Naive B cell (primary cell): ENCODE measurements at places on chromosomes 1 and 21.
A peak's percentile ranks its signal among the peaks of the same experiment; 100 is the strongest.

DNA sequence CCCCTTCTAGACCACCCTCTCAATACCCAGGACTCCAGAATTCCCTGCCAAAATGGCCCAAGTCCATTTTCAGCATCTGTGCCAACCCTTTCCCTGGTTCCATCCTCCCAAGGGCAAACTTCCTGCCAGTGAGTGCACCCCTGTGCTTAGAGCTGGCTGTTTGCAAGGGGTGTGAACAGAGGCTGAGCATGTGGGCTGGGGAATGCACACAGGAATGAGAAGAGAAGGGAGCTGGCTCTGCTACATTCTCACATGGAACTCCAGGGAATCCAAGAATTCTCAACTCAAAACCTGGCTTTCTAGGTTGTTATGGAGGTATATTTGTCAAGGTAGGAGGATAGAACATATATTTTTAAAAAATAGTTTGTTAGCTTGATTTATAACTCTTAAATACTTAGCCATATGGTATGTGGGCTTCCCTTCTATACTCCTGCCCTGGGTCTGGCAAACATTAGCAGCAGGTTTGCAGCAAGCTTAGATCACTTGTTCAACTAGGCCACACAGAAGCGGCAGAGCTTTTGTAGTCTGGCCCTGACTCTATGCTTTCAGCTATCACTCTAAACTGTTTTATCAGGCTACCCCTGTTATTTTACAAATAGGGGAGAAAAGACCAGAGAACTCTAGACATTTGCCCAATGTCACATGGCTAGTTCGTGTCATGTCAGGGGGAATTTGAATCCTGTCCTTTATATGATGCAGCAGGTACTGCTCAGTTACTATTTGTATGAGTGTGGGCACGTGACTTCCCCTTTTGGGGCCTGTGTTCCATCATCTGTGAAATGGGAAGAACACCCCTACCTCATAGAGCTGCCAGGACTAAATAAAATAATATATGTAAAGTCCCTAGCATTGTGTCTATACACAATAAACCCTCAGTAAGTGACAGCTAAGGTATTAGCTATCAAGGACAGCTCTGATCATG, 8.1 kb upstream of the STMN1 start:
- H3K4me3 ChIP-seq = no peak overlapping the region
- no peak for DNase-seq

- no peak overlapping the region for H3K4me3 ChIP-seq
- H3K36me3 ChIP-seq = no peaks in the 10 kb centered on the region
- H3K4me1 ChIP-seq = no peaks in the 10 kb centered on the region
Measured at GRCh38 chr1:163927493-163927892, 605.7 kb downstream of the NUF2 start.

- H3K27ac ChIP-seq = peak overlapping the region; percentile 80
- no peaks in the 10 kb centered on the region for H3K36me3 ChIP-seq
- H3K4me3 ChIP-seq = peak overlapping the region; percentile 82
- peaks cover 75% of the 10 kb centered on the region for H3K4me1 ChIP-seq
- H3K27me3 ChIP-seq = no peaks in the 10 kb centered on the region
- no peak for DNase-seq
Measured at GRCh38 chr21:41368735-41369104, 6.9 kb downstream of the MX2 start.

DNA sequence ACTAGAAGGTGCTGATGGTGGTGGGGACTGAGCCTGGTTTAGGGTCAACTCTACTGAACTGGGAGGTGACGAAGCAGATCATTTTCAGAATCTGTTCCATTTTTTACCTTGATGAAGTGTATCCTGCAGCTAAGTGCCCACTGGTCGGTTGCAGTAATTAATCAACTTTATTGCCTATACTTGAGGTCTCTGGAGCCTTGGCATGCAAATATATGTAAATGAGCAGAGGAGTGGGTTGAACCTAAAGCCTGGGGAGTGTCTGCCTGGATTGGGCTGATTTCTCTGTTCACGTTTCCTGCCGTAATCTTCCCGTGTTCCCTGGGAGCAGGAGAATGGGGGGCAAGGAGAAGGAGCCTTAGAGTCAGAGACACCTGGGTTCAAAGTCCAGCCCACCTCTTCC, 286.8 kb downstream of the PTPRU start:
- no peaks in the 10 kb centered on the region for H3K36me3 ChIP-seq
- H3K4me1 ChIP-seq = no peaks in the 10 kb centered on the region
- H3K27me3 ChIP-seq = peaks cover 19% of the 10 kb centered on the region
- no peak overlapping the region for H3K27ac ChIP-seq

DNA sequence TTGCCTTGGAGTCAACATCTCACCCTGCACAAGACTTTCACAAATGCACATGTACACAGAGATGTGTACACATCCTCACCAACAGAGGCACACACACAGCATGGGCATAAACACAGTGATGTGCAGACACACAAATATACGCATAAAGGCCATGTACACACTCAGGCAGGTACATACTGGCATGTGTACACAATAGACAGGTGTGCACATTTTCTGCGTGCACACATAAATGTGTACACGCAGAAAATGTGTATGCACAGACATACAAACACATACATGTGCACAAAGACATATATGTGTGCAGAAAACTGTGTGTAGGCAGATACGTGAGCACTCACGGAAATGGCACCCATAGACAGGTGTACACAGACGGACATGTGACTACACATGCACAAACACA, 85.3 kb upstream of the ZBTB40 start:
- no peaks in the 10 kb centered on the region for H3K4me1 ChIP-seq
- DNase-seq = no peak
- H3K36me3 ChIP-seq = no peaks in the 10 kb centered on the region
- no peak overlapping the region for H3K4me3 ChIP-seq
- peaks cover 17% of the 10 kb centered on the region for H3K27me3 ChIP-seq

GRCh38 chr1:228010921-228011320, 4.1 kb downstream of the WNT3A start:
- no peak for DNase-seq
- peaks cover 18% of the 10 kb centered on the region for H3K27me3 ChIP-seq
- peak overlapping the region; percentile 58 for H3K4me3 ChIP-seq

GRCh38 chr1:8903908-8904650, 25.6 kb upstream of the ENO1 start:
- H3K36me3 ChIP-seq = no peaks in the 10 kb centered on the region
- DNase-seq = no peak
- H3K27me3 ChIP-seq = no peaks in the 10 kb centered on the region
- no peaks in the 10 kb centered on the region for H3K4me1 ChIP-seq

DNA sequence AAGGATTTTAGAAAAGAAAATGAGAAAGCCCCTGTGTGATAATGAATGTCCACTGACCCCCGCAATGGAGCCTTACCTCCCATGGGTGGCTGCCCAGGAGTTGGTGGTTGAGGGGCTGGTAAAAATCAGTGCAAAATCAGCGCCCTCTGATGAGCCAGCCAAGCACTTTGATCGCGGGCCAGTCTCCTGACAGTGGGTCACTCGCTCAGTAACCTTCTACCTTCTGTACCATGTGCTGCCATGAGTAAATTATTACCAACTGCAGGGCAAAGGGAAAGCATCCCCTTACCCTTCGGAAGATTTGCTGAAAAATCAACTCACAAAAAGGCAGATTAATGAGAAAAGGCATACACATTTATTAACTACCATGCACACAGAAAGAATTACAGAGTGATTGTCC, 58.8 kb downstream of the KCNK1 start:
- no peak overlapping the region for H3K27ac ChIP-seq
- no peak overlapping the region for H3K4me3 ChIP-seq
- no peaks in the 10 kb centered on the region for H3K27me3 ChIP-seq
- no peaks in the 10 kb centered on the region for H3K4me1 ChIP-seq
- DNase-seq = no peak

DNA sequence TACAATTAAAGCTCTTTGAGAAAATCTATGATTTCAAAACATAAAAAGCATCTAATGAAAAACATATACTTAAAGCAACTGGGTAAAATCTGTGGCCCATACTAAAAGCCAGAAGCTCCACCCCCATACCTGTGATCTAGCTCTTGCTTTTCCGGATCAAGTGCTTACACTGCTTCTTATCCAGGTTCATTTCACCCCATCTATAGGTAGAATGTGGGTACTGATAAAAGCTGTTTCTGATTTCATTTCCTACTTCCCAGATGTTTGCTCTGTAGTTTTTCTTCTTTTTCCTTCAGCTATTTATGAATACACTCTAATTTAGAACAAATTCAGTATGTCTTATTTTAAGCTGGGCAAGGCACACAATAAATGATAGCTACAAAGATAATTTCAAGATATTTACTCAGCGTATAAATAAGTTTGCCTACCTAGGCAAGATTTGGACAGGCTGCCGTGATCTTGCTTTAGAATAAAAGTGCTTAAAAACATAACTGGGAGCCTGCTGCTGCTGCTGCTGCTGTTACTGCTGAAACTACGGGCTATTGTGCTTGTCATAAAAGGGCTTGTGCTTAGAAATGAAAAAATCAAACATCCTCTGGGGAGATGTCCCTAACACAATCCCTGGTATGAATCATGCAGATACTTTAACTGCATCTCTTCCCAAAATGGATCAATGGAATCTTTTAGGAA, 2.1 kb downstream of the SIPA1L2 start:
- DNase-seq = no peak
- peaks cover 12% of the 10 kb centered on the region for H3K4me1 ChIP-seq
- no peaks in the 10 kb centered on the region for H3K36me3 ChIP-seq
- no peak overlapping the region for H3K27ac ChIP-seq
- no peak overlapping the region for H3K4me3 ChIP-seq
- H3K27me3 ChIP-seq = peaks cover 36% of the 10 kb centered on the region

DNA sequence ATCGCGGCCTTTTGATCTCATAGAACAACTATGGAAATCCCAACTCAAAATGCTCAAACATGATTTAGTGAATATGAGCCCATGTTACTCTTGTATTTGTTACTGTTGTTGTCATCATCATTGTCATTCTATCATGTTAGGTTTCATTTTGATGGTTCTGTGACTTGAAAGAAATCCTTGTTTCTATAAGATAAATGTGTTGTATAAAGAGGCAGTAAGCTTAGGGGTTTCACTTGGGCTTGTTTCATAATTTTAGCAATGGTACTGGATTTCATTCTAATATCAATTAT, 15.3 kb upstream of the GBP5 start:
- no peaks in the 10 kb centered on the region for H3K27me3 ChIP-seq
- H3K4me1 ChIP-seq = peaks cover 28% of the 10 kb centered on the region
- DNase-seq = no peak
- H3K27ac ChIP-seq = no peak overlapping the region
- no peak overlapping the region for H3K4me3 ChIP-seq

GRCh38 chr1:19477284-19478249, 7.8 kb downstream of the CAPZB start:
- H3K27ac ChIP-seq = peak overlapping the region; percentile 96
- peak; percentile 61 for DNase-seq
- no peaks in the 10 kb centered on the region for H3K36me3 ChIP-seq
- no peaks in the 10 kb centered on the region for H3K27me3 ChIP-seq
- peak overlapping the region; percentile 89 for H3K4me3 ChIP-seq

DNA sequence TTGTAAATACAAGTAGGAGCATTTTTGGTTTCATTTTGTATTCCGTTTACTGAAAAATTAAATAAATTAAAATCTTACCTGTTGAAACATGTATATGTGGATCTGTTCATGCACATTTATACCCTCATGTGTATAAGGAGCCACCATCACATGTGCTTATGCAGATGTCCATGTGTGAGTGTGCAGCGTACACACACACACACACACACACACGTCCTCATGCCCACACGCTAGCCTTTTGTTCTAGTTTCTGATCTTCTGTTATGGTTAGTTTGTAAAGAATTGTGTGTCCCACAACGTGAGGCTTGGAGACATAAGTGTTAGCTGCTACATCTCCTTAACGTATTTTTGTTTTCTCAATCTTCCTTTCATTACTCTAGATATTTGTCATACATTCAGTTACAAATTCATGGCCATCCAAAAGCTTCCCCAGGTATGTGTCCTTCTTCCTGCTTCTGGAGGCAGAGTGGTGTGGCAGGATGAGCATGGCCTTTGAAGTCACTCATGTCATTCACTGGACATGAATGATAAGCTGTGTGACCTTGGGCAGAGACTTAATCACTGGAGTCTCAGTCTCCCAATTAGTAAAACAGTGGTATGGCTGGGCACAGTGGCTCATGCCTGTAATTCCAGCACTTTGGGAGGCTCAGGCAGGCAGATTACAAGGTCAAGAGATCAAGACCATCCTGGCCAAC, 54.6 kb downstream of the TENT5C start:
- H3K4me3 ChIP-seq = peak overlapping the region; percentile 63
- no peak for DNase-seq
- no peaks in the 10 kb centered on the region for H3K27me3 ChIP-seq
- H3K27ac ChIP-seq = peak overlapping the region; percentile 99
- no peaks in the 10 kb centered on the region for H3K36me3 ChIP-seq

GRCh38 chr1:74579425-74579824, 67.0 kb upstream of the LRRC53 start:
- H3K4me1 ChIP-seq = no peaks in the 10 kb centered on the region
- no peak for DNase-seq
- no peak overlapping the region for H3K27ac ChIP-seq
- no peaks in the 10 kb centered on the region for H3K36me3 ChIP-seq

DNA sequence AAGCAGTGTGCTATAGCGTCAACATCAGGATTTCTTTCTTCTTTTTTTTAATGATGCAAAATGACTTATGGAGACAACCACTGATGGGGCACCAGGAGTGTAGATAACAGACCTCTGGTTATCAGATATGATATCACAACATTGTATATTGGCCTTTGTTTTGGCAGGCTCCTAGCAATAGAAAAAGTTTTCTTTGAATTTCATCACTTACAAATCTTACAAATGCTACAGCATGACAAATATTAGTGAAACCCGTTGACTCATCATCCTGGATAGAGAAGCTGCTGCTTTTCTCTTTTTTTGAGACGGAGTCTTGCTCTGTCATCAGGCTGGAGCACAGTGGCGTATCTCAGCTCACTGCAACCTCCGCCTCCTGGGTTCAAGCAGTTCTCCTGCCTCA, 92.9 kb downstream of the LTN1 start:
- H3K36me3 ChIP-seq = peaks cover 24% of the 10 kb centered on the region
- no peak for DNase-seq
- no peaks in the 10 kb centered on the region for H3K4me1 ChIP-seq
- no peak overlapping the region for H3K4me3 ChIP-seq
- H3K27ac ChIP-seq = no peak overlapping the region

- no peaks in the 10 kb centered on the region for H3K36me3 ChIP-seq
- H3K27me3 ChIP-seq = no peaks in the 10 kb centered on the region
- DNase-seq = no peak
- no peaks in the 10 kb centered on the region for H3K4me1 ChIP-seq
Measured at GRCh38 chr1:184465489-184466146, 78.8 kb downstream of the C1orf21 start.

- no peak overlapping the region for H3K4me3 ChIP-seq
- H3K27me3 ChIP-seq = no peaks in the 10 kb centered on the region
- no peak overlapping the region for H3K27ac ChIP-seq
- no peak for DNase-seq
Measured at GRCh38 chr1:196366817-196367495, 241.3 kb downstream of the KCNT2 start.

DNA sequence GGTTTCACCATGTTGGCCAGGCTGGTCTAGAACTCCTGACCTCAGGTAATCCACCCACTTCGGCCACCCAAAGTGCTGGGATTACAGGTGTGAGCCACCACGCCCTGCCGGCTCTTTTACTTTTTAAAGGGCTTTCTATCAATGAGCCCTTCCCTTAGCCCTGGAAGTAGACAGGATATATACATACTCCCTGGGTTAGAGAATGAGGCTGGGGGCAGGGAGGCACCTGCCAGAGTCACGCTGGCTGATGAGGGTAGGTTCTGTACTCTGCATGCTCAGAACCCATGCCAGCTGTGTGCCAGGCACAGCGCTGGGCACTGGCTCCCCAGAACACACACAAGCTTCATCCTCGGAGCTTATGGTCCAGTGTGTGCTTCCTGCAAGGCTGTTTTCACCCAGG, 113.6 kb upstream of the IPO9 start:
- no peaks in the 10 kb centered on the region for H3K36me3 ChIP-seq
- peaks cover 31% of the 10 kb centered on the region for H3K4me1 ChIP-seq
- no peaks in the 10 kb centered on the region for H3K27me3 ChIP-seq
